Posterior cingulate gyrus (tissue), 11 donors: ENCODE measurements at places on chromosomes 16 and 17.
A peak's percentile ranks its signal among the peaks of the same experiment; 100 is the strongest.

DNA sequence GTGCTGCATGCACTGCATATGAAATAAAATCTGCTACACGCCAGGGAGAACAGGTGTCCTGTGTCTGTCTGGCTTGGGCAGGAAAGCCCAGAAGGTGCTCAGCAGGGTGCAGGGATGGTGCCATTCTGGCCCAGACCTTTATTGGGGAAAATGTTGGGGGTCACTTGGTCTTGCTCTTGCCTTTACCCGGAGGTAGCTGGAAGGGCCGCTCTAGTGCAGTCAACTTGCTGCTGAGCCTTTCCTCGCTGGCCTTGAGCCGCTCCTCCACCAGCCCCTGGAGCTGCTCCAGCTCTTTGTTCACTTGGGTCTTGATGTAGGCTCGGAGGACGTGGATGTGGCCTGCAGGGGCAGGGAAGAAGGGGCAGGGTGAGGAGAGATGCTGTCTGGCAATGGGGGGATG lies 4.5 kb downstream of the CFAP119 start:
- DNase-seq, result no peak

- DNase-seq, result no peak
These were observed 43.7 kb downstream of the IRX5 start for GRCh38 chr16:54974367-54974766.

DNA sequence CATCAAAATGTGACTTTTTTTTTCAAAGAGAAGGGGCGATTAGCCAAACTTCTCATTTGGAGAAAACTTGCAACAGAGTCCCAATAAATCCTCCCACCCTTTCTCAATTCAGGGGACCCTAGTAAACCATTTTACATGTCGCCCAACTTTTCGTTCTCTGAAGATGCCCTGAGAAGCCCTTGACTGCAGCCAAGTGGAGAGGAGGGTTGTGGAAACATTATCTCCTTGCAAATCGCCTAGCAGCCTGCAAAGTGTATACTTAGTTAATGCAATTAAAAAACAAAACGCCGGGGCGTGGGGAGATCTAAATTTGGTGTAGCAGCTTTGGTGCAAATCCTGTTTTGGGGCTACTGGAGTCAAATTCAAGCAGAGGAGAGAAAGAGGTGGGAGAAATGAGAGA lies 1.2 kb upstream of the SHISA9 start:
- no peak for DNase-seq

DNA sequence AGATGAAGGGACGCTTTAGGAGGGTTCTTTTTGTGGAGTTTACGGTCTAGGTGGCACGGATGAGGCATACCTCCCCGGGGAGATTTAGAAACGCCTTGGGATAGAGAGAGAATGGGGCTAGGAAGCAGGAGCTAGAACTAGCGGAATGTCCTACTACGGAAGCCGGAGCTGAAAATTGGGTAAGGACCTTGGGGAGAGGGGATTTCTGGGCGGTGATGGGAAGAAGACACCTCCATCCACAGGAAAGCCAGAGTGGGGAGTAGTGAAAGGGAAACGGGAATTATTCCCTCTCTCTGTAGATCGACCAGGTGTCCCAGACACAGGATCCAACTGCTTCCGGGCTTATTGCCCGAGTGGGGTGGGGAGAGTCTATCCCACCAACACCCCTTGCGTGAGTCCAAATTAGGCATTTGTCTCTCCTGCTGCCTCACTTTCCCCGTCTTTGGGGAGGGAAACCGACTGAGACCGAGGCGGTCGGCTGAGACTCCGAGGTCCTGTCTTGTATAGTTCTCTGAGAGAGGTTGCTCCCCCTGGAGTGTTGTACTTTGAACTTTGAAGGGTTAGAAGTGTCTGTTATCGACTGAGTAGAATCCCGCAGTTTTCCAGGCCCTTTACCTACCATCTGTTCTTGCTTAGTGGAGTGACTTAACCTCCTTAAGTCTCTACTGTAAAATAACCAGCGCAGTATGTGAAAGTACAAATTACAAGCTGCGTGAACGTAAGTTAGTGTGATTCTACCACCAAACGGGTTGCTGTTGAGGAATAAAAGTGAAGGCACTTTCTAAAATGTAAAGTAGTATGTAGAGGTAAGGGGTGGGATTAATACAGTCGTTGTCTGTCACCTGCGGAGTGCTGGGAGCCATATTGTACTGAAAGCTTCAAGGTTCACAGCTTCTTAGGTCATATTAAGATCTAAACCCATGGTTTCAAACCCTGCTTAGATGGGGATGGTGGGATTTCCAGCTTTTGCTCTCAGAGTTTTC lies 1.0 kb downstream of the RSPRY1 start:
- no peak for DNase-seq

GRCh38 chr16:55468352-55468990 lies 10.5 kb upstream of the MMP2 start:
- DNase-seq, result no peak

DNA sequence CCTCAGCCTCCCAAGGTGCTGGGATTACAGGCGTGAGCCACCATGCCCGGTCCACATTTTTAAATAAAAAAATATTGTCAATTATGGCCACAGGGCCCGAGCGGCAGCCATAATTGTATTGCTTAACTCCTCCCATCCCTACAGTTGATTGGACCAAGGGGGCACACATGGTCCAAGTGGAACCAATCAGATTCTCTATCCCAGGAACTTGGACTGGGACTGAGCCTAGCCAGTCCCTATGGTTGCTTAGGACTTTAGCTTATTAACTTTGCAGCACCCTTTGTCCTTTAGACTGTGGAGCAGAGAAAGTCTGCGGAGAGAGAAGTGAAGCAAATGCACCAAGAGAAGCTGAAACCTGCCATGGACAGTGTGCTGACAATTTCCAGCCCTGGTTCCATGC lies 5.5 kb upstream of the RDM1 start:
- DNase-seq, result no peak

- DNase-seq, result peak; percentile 74
These were observed 9.9 kb downstream of the MXRA7 start for GRCh38 chr17:76700617-76701470.

- DNase-seq, result no peak
These were observed 75.5 kb downstream of the MYH10 start for GRCh38 chr17:8555062-8555461.

DNA sequence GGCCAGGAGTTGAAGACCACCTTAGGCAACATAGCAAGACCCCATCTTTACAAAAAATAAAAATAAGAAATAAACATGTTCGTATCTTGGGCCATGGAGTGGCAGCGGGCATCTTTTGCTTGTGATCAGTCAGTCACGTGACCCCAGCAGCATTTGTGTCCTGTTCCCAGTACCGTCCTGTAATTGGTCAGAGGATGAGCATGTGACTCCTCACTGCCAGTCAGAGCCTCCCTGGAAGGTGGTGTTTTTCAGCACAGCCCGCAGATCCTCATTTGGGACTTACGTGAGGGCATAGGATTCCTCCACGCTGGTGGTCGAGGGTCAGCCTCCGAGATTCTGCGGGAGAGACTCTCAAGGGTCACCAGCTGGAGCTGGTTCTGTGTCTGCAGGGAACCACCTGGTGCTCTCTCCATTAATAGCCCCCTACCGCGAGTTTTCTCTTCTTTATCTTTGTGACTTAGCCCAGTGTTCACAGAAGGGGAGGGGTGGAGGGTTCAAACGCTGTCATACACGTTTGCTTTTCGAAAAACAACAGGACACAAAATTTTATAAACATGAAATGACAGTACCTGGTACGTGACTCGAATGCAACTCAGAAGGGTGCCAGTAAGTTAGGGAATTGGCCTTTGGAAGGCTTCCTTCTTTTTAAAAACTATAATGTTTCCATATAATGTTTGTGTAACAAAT lies 17.2 kb downstream of the MRC2 start:
- no peak for DNase-seq

GRCh38 chr17:49388692-49389513 lies 25.8 kb downstream of the PHB1 start:
- DNase-seq, result no peak

DNA sequence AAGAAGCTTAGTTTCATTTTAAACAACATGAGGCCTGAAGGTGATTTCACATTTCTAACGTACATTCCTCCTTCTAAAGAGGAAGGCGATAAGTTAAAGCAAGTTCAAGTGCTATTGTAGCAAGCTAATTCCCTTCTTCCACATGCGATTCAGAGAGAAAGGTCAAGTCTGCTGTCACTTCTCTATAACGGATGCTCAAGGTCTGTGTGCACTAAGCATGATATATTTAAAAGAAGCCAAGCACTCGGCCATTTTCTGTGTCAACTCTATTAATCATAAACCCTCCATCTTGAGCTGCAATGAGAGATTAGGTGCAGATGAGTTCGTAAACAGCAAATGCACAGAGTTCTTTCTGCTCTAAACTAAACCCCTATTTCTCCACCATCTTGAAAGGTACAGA lies 568.8 kb upstream of the ZFHX3 start:
- no peak for DNase-seq

- DNase-seq, result no peak
These were observed 26.6 kb upstream of the GINS2 start for GRCh38 chr16:85715169-85716021.

- peak; percentile 89 for DNase-seq
These were observed 4.9 kb downstream of the MLKL start for GRCh38 chr16:74695450-74696422.

DNA sequence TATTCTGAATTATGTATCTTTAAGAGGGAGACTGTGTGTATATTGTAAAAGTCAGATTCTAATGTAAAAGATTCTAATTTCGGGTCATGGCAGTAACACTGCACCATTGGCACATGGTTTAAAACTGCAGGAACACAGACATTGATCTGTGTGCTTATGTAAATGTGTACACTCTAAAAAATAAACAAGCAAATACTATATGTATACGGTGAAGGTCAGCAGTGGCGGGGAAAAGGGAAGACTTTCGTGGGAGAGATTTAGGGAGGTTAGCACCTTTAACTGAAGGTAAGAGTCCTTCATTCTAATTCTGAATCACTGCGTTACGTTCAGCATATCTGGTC lies 157.8 kb upstream of the FAM20A start:
- DNase-seq, result no peak

- DNase-seq, result no peak
These were observed 26.4 kb downstream of the HNF1B start for GRCh38 chr17:37718324-37719048.

DNA sequence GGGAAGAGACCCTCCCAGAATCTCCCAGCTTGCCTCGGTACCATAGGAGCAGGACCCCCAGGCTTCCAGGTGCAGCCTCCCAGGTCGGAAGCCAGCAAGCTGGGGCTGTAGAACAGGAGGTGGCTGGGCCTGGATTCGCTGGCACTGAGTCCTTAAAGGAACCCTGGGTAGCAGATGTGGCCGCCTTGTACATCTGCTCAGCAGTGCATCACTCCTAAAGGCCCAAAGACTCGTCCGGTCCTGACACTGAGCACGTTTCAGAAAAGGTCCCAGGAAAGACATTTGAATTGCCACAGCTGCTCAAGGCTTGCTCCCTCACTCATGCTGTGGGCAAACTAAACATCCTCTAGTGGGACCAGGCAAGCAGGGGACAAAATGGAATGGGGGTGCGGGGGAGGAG lies 172.8 kb downstream of the RAB11FIP4 start:
- DNase-seq, result no peak

GRCh38 chr17:62065611-62066468 lies 762 bp upstream of the MED13 start:
- peak; percentile 100 for DNase-seq

DNA sequence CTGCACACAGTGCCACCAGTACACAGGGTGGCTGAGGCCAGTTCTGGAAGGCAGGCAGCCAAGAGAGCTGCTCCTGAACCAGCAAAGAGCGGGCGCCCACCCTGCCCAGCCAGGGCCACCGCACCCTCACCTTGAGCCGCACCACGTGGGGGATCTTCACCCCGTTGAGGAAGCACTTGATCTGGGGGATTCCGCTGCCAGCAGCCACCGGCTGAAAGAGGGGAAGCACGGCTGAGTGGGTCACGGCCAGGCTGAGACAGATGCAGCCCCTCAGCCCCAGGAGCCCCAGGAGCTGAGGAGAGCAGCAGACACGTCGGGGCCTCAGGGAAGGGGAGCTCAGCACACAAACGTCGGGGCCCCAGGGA lies 14.6 kb upstream of the CCDC154 start:
- no peak for DNase-seq

- DNase-seq, result no peak
These were observed 10.0 kb downstream of the CEP295NL start for GRCh38 chr17:78892936-78893379.

- no peak for DNase-seq
These were observed 217.5 kb upstream of the CHMP6 start for GRCh38 chr17:80774146-80774545.

DNA sequence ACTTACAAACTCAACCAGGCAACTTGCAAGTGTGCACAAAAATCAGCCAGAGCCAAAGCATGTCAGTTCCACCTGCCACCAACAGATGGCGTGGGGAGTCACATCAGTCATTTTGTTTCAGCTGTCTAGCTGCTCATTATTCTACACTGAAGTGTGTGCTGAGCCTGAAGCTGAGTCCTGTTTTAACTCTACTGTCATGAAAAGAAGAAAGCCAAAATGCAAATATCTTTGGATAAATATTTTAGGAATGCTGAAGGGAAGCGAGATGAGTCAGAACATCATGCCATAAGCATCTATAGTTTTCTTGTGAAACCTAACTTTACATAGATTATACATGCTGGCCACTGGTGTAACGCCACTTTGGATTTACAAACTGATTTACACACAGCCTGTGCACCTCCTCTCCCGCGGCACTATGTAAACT lies 172.6 kb downstream of the CDK5R1 start:
- DNase-seq, result peak; percentile 87

- DNase-seq, result no peak
These were observed 4.9 kb downstream of the CDK10 start for GRCh38 chr16:89691231-89691985.

- DNase-seq, result no peak
These were observed 14.1 kb upstream of the TNS4 start for GRCh38 chr17:40515491-40516041.

GRCh38 chr17:62887437-62887836 lies 78.6 kb upstream of the TANC2 start:
- no peak for DNase-seq

DNA sequence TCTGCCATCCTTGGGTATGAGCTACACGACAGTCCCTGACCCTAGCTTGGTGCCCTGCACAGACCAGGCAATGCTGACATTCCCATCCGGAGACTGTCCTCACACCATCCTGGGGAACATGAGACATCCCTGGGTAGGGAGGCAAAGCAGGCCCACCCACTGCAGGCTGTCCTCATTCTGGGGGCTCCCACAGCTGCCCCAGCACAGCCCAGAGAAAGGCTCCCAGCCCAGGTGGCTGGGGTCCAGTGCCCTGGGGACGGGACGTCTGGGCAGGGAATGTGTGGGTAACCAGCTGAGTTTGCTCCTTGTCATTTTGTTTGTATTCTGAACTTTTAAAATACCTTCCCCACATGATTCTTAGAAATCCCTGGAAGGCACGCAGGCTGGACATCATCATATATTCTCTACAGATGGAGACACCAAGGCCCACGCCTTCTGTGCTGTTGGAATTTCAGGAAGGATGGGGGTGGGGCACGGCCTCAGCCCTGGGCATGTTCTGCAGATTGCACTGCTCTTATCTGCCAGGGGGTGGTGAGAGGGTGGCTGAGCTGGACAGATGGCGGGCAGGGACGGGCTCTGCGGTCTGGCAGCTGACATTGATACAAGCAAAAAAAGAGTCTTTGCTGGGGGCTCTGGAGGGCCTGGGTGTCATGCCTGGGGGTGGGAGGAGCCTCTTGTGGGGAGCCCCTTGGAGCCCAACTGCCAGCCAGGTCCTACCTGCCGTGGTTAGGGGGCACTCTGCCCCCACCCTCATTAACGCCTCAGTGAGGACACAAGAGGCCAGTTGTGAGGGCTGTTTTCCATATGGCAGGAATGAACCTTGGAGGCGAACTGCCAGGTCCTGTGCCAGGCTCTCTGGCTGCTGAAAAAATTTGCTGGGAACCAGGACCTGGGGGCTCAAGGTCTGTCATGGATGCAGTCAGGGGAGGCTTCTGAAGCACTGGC lies 28.4 kb downstream of the LRRC75A start:
- DNase-seq, result peak; percentile 91
